ENCODE measurements at places on chromosomes 3 and 15. TPM values are rescaled to one million over a fixed set of nuclear protein-coding genes. Genes with fewer than 3 reads are reported as not detected.
A peak's percentile ranks its signal among the peaks of the same experiment; 100 is the strongest.

- H3K36me3 ChIP-seq: peaks cover 21% of the 10 kb centered on the region
- H3K4me3 ChIP-seq: no peak overlapping the region
- no peak overlapping the region for H3K27ac ChIP-seq
Observed at GRCh38 chr15:34883633-34884032, 85.9 kb downstream of the AQR start.

DNA sequence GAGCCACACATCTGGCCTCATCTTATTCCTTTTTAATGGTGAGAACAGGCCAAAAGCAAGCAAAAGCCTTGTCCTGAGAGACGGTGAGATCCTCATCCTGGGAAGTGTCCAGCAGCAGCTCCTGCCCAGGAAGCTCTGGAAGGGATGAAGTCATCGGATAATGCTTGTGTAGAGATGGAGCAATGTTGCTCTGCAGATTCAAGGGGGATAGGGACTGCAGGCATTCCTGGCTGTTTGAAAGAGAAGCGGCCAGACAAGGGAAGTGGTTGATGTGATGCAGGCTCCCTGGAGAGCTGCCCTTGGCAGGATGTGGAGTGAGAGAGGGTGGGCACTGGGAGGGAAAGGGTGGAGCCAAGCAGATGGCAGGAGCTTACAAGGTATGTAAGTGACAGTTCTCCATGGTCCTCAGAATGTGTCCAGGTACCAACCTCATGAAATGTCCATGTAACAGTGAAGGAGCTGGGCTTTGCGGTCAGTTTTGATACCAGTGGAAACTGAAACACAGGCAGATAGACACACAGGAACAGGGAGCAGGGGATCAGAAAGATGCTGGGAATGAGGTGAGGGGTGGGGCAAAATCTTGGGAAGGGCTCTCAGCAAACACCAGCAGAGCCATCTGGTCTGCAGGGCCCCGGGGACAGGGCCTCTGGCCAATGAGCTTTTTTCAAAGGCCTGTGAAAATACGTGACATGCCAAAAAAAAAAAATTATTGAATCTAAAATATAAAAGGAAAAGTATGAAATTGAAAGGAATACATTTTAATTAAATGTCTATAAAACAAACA lies 32.2 kb upstream of the LACTB start:
- peaks cover 11% of the 10 kb centered on the region for H3K4me1 ChIP-seq
- no peak overlapping the region for H3K4me3 ChIP-seq
- H3K36me3 ChIP-seq: no peaks in the 10 kb centered on the region
- H3K27me3 ChIP-seq: no peaks in the 10 kb centered on the region
- no peak overlapping the region for H3K27ac ChIP-seq
- DNase-seq: no peak

DNA sequence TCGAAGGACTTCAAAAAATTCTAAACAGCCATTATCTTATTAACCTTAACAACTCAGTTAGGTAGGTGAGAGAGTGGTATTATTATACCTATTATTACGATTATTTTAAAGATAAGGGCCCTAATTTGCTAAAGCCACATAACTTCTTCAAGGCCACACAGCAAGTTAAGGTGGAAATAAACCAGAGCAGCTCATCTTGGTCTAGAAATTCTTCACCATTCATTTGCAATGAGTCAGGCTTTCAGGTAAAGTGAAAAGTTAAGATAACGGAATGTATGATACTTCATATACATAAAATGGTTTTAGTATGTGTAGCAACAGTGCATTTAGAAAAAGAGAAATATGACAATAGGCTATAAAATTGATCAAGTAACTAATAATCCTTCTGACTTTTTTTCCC lies 920.2 kb downstream of the ROBO1 start:
- H3K4me1 ChIP-seq: no peaks in the 10 kb centered on the region
- no peaks in the 10 kb centered on the region for H3K27me3 ChIP-seq
- no peaks in the 10 kb centered on the region for H3K36me3 ChIP-seq
- no peak for DNase-seq
- no peak overlapping the region for H3K27ac ChIP-seq

The CSNK1G1 gene
- total RNA-seq: 13.5 TPM

DNA sequence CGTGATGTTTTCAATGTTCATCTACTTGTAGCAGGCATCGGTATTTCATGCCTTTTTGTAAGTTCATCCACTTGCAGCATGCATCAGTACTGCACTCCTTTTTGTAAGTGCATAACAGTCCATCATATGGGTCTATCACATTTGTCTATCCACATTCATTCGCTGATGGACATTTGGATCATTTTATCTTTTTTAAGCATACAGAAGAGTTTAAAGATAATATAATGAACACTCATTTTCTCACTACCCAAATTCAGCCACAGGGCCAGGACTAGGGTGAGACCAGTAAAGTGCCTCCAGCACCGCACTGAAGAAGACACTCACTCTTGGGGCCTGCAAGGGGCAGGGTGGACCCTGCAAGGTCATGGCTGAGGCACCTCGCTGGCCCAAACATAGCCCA lies 309.6 kb downstream of the UACA start:
- H3K27me3 ChIP-seq: no peaks in the 10 kb centered on the region
- H3K4me1 ChIP-seq: peaks cover 6% of the 10 kb centered on the region
- DNase-seq: no peak
- no peaks in the 10 kb centered on the region for H3K36me3 ChIP-seq
- H3K4me3 ChIP-seq: no peak overlapping the region

DNA sequence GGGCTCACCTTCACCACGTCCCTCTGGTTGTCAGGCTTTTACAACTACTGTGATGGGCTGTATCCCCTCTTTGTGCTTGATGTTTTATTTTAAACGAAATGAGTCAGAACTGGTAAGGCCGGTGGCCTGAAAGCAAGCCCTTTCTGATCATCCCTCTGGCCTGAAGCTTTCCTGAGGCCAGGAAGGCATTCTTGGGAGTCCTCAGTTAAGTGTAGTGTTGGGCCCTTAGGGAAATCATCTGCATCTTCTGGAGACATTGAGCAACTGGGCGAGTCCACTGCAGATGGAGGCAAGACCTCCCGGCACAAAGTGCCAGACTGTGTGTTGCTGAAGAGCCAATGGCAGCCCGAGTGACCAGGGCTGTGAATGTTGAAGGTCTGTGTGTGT lies 33.0 kb upstream of the AMOTL2 start:
- no peak overlapping the region for H3K27ac ChIP-seq
- peak overlapping the region; percentile 46 for H3K4me3 ChIP-seq
- no peak for DNase-seq
- peaks cover 20% of the 10 kb centered on the region for H3K4me1 ChIP-seq
- H3K27me3 ChIP-seq: peaks cover 50% of the 10 kb centered on the region

DNA sequence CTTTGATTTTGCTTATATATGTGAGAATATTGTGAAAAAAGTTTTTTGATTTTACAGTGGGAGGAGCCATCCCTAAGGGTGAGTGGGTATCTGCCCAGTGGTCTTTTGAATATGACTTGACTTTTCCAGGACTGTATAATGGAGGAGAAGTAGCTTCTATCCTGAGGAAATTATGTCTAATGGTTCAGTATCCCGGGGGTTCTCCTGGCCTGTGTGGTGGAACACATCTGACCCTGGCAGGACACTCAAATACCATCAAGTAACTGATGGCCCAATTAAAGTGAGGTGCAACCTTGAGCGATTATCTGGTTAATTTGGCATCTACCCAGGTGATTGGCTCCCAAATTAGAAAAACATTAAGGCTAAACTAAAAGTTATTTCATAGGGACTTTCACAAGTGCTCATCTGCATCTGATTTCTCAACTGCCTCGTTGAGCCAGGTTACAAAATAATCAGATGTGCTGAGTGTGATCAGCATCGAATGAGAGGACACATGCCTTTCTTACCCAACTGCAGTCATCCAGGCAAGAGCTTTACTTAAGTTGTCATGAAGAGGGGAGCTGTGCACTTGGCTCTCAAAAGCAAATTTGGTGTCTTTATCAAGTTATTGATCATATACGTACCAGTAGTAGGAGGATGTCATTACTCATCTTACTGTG lies 201.4 kb downstream of the IL5RA start:
- no peaks in the 10 kb centered on the region for H3K27me3 ChIP-seq
- H3K4me3 ChIP-seq: no peak overlapping the region
- H3K27ac ChIP-seq: no peak overlapping the region
- peaks cover 2% of the 10 kb centered on the region for H3K4me1 ChIP-seq
- DNase-seq: no peak
- no peaks in the 10 kb centered on the region for H3K36me3 ChIP-seq

DNA sequence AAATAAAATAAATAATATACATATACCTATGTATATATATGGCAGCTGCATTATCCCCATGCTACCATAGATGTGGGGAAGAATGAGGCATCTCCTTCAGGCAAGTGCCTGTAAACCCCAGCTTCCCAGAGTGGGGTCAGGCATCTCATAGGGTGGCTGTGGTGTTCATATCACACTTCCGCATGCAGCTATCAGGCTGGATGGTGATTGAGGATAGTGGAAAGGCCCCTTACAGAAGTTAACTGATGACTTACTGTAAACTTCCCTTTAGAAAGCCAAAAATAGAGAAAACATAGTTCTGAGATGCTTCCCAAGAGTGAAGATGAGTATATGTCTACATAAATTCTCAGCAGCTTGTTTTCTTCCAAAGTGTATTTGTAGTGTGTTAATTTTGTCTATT lies 3.5 kb upstream of the PP2D1 start:
- no peaks in the 10 kb centered on the region for H3K4me1 ChIP-seq
- no peak overlapping the region for H3K27ac ChIP-seq
- H3K36me3 ChIP-seq: no peaks in the 10 kb centered on the region
- no peak for DNase-seq
- no peaks in the 10 kb centered on the region for H3K27me3 ChIP-seq

DNA sequence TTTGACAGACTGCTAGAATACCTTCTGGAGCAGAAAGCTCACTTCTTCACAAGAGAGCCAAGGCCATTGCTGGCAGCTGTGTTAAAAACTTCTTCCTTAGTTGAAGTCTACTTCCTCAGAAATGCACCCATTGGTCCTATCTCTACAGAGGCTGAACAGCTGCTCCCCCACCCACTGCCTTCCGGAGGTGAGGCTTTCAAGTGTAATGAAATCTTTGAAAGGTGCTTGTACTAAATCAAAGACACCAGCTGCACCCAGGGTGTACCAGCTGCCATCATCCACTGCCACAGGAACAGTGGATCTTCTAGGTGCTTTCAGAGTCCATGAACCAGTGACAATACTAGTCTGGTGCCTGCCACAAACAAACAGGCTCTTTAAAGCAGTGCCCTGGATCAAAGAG lies 26.4 kb upstream of the HERC1 start:
- H3K27me3 ChIP-seq: no peaks in the 10 kb centered on the region
- no peak for DNase-seq
- H3K4me3 ChIP-seq: no peak overlapping the region
- H3K4me1 ChIP-seq: no peaks in the 10 kb centered on the region
- no peak overlapping the region for H3K27ac ChIP-seq
- no peaks in the 10 kb centered on the region for H3K36me3 ChIP-seq

- H3K36me3 ChIP-seq: no peaks in the 10 kb centered on the region
- peak overlapping the region; percentile 30 for H3K4me3 ChIP-seq
- H3K4me1 ChIP-seq: peaks cover 9% of the 10 kb centered on the region
Observed at GRCh38 chr15:80693682-80694610, 1.2 kb upstream of the ABHD17C start.

GRCh38 chr15:66408254-66408653 lies 21.5 kb downstream of the MAP2K1 start:
- peaks cover under 1% of the 10 kb centered on the region for H3K36me3 ChIP-seq
- no peak for DNase-seq
- H3K27me3 ChIP-seq: no peaks in the 10 kb centered on the region
- H3K4me3 ChIP-seq: no peak overlapping the region
- H3K27ac ChIP-seq: no peak overlapping the region

The TMEM212 gene
- total RNA-seq: not detected

- no peak overlapping the region for H3K27ac ChIP-seq
- no peak for DNase-seq
- H3K4me1 ChIP-seq: peaks cover 25% of the 10 kb centered on the region
- no peaks in the 10 kb centered on the region for H3K27me3 ChIP-seq
- H3K4me3 ChIP-seq: no peak overlapping the region
Observed at GRCh38 chr3:129116482-129116946, 5.1 kb downstream of the RAB43 start.

GRCh38 chr3:88113311-88114162 lies 36.2 kb upstream of the C3orf38 start:
- no peak overlapping the region for H3K4me3 ChIP-seq
- H3K4me1 ChIP-seq: no peaks in the 10 kb centered on the region
- H3K36me3 ChIP-seq: no peaks in the 10 kb centered on the region
- peak; percentile 5 for DNase-seq

- H3K27ac ChIP-seq: no peak overlapping the region
- H3K4me1 ChIP-seq: no peaks in the 10 kb centered on the region
- no peaks in the 10 kb centered on the region for H3K36me3 ChIP-seq
- no peak for DNase-seq
- no peaks in the 10 kb centered on the region for H3K27me3 ChIP-seq
- no peak overlapping the region for H3K4me3 ChIP-seq
Observed at GRCh38 chr3:194348354-194348753, 2.8 kb downstream of the CPN2 start.

The MEGF11 gene
- total RNA-seq: 3.5 TPM

- no peak for DNase-seq
- H3K27me3 ChIP-seq: no peaks in the 10 kb centered on the region
- H3K36me3 ChIP-seq: no peaks in the 10 kb centered on the region
- no peaks in the 10 kb centered on the region for H3K4me1 ChIP-seq
- no peak overlapping the region for H3K4me3 ChIP-seq
Observed at GRCh38 chr3:142796823-142797222, 73.0 kb downstream of the TRPC1 start.

DNA sequence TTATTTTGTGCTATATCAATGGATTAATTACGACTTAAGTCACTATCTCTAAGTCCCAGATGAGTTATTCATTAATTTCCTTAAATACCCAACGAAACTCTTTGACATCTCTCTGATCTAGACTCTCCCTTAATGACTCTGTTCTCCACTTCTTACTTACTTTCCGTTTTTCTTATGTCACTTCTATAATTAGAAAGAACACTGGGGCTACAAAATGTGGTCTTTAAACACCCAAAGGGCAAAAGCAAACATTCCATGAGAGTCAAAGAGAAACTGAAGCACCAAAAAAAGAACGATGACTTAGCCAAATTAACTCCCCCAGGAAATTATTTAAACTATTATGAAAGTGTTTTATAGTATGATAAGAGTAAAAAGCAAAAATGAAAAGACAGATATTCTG lies 166.4 kb upstream of the UBE2E2 start:
- H3K27ac ChIP-seq: no peak overlapping the region
- H3K27me3 ChIP-seq: no peaks in the 10 kb centered on the region
- H3K4me3 ChIP-seq: no peak overlapping the region
- H3K4me1 ChIP-seq: no peaks in the 10 kb centered on the region
- H3K36me3 ChIP-seq: no peaks in the 10 kb centered on the region

The FBXO40 gene
- total RNA-seq: 0.06 TPM

- H3K4me3 ChIP-seq: no peak overlapping the region
- H3K27me3 ChIP-seq: no peaks in the 10 kb centered on the region
- H3K36me3 ChIP-seq: no peaks in the 10 kb centered on the region
- no peak for DNase-seq
Observed at GRCh38 chr3:20904671-20905070, 718.7 kb upstream of the SGO1 start.
